ENCODE measurements at places on chromosomes 13 and 19. TPM values are rescaled to one million over a fixed set of nuclear protein-coding genes. Genes with fewer than 3 reads are reported as not detected.

DNA sequence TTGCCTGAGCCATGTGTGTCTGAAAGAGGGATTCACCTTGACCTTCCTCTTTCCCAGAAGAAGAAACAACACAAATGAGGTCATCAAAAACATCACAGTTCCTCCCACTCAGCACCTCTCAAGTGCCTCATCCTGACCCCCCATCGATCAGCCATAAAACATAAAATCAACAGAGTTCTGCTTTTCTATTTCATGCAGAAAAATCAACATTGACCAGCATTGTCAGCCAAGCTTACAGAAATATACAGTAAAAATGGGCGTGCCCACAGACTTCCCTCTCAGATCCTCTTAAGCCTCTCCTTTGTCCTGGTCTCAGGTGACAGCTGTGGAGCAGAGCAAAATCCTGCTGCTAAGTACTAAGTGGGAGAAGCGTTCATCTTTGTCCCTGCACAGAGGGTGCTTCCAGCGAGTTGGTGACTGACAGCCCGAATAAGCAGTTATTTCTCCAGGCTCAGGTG is 213.3 kb downstream of the OLFM4 start:
- no peak for DNase-seq
- no peak overlapping the region for H3K4me3 ChIP-seq
- no peak overlapping the region for H3K27ac ChIP-seq
- no peaks in the 10 kb centered on the region for H3K36me3 ChIP-seq
- no peaks in the 10 kb centered on the region for H3K27me3 ChIP-seq

- no peaks in the 10 kb centered on the region for H3K4me1 ChIP-seq
- no peak overlapping the region for H3K27ac ChIP-seq
- no peaks in the 10 kb centered on the region for H3K36me3 ChIP-seq
- DNase-seq = peak; percentile 79
- no peaks in the 10 kb centered on the region for H3K27me3 ChIP-seq
- no peak overlapping the region for H3K4me3 ChIP-seq
Measured at GRCh38 chr19:47863514-47863936, 4.5 kb downstream of the TPRX2 start.

- no peak for DNase-seq
- H3K36me3 ChIP-seq = no peaks in the 10 kb centered on the region
- no peak overlapping the region for H3K4me3 ChIP-seq
- H3K4me1 ChIP-seq = no peaks in the 10 kb centered on the region
Measured at GRCh38 chr13:30312904-30313303, 5.6 kb upstream of the KATNAL1 start.

GRCh38 chr19:7961920-7962626 is 18.6 kb upstream of the TIMM44 start:
- DNase-seq = no peak
- no peak overlapping the region for H3K27ac ChIP-seq

DNA sequence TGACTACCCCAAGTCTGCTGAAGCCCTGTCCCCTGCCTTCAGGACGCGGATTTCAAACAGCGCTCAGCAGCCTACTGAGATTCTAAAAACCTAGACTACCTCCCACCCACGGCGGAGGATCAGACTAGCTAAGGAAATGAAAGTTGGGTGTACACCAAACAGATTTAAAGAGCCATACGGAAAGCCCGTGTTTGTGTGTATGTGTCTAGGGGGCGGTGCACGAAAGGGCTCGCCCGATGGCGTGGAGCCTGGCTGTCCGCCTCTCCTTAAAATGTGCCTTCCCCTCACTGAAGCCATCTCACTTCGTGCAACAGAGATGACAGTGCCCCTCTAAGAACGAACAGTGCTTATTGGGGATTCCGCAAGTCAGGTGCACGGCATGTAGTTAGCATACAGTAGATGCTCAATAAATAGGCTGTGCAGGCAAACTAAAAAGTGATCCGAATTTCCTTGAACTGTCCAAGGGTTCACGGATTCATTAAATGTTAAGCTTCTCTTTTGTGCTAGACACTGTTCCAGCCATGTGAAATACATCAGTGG is 639 bp downstream of the LENG1 start:
- peaks cover 41% of the 10 kb centered on the region for H3K4me1 ChIP-seq
- peak overlapping the region; percentile 78 for H3K4me3 ChIP-seq
- peak; percentile 47 for DNase-seq
- peaks cover 49% of the 10 kb centered on the region for H3K36me3 ChIP-seq
- H3K27me3 ChIP-seq = no peaks in the 10 kb centered on the region

DNA sequence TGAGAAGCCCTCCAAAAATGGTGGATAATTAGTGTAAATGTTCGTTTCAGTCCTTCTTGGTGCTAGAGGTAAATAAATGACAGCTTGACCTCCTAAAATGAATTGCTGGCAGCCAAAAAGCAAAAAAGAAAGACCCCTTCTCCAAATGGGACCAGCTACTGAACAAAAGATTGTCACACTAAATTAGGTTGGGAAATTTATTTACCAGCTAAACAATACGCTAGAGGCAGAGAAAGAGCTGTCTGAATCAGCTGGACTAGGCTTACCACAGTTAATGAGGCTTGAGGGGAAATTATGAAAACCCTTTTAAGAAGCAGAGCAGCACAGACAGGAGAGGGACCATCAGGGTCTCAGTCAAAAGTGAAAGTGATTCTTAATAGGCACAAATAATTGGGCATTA is 498.9 kb downstream of the SUCLA2 start:
- H3K4me3 ChIP-seq = no peak overlapping the region
- no peaks in the 10 kb centered on the region for H3K36me3 ChIP-seq
- H3K4me1 ChIP-seq = no peaks in the 10 kb centered on the region

DNA sequence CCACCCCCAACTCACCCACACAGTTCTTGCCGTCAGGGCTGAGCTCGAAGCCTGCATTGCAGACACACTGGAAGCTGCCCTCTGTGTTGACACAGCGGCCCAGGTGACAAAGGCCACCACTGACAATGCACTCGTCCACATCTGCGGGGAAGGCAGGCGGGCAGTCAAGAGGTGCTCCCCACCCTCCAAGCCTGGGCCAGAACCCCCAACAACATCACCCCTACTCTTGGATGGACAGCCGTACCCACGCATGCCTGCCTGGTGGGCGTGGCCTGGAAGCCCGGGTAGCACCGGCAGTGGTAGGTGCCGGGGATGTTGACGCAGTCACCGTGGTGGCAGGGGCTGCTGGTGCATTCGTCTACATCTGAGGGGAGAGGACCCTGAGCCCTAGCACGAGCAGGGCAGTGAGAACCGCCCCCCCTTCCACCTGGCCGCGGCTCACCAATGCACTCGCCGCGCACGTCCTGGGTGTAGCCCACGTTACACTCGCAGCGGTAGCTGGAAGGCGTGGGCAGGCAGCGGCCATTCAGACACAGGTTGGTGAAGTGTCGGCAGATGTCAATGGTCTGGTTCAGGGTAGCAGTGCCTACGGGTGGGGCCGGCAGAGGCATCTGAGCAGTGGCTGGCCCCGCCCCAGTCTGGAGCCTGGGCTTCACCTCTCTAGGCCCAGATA is 13.3 kb downstream of the FBN3 start:
- no peaks in the 10 kb centered on the region for H3K27me3 ChIP-seq
- H3K36me3 ChIP-seq = no peaks in the 10 kb centered on the region
- no peak overlapping the region for H3K27ac ChIP-seq
- no peak for DNase-seq

DNA sequence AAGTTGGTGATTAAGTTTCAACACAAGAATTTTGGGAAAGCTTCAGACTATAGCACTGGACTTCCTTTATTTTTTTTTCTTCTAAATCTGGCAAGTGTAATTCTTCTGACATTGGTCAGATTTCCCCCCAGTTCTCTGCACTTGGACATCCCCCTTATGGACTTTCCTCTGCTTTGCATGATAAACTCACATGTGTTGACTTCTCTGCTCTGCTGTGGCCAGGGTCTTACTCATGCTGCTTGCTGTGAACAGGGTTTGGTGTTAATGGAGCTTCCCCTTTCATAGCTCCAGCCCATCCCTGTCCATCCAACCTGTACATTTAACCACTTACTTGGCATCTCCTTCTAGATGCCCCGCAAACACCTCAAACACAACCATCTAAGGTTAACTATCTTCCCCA is 70.5 kb upstream of the SPATA13 start:
- no peak overlapping the region for H3K4me3 ChIP-seq
- H3K4me1 ChIP-seq = no peaks in the 10 kb centered on the region
- H3K27ac ChIP-seq = no peak overlapping the region
- H3K36me3 ChIP-seq = no peaks in the 10 kb centered on the region
- no peak for DNase-seq

- no peaks in the 10 kb centered on the region for H3K27me3 ChIP-seq
- no peak overlapping the region for H3K27ac ChIP-seq
- H3K4me1 ChIP-seq = no peaks in the 10 kb centered on the region
- no peaks in the 10 kb centered on the region for H3K36me3 ChIP-seq
- DNase-seq = no peak
Measured at GRCh38 chr19:53989600-53990533, 1.6 kb upstream of the CACNG6 start.

GRCh38 chr13:102769679-102770078 is 3.9 kb downstream of the TEX30 start:
- H3K27me3 ChIP-seq = no peaks in the 10 kb centered on the region
- peaks cover 7% of the 10 kb centered on the region for H3K36me3 ChIP-seq
- no peak overlapping the region for H3K27ac ChIP-seq
- H3K4me3 ChIP-seq = no peak overlapping the region
- no peak for DNase-seq

DNA sequence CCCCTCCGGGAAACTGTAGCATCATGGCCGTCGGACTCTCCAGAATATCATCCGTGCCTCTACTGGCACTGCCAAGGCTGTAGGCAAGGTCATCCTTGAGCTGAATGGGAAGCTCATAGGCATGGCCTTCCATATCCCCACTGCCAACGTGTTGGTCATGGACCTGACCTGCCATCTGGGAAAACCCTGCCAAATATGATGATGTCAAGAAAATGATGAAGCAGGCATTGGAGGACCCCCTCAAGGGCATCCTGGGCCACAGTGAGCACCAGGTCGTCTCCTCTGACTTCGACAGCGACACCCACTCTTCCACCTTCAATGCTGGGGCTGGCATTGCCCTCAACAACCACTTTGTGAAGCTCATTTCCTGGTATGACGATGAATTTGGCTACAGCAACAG is 41.9 kb upstream of the CALM3 start:
- H3K36me3 ChIP-seq = no peaks in the 10 kb centered on the region
- H3K27ac ChIP-seq = no peak overlapping the region
- DNase-seq = no peak

- H3K36me3 ChIP-seq = no peaks in the 10 kb centered on the region
- peak overlapping the region; percentile 71 for H3K4me3 ChIP-seq
- no peaks in the 10 kb centered on the region for H3K27me3 ChIP-seq
Measured at GRCh38 chr13:110616103-110617101, 1.1 kb downstream of the NAXD start.

- no peak overlapping the region for H3K4me3 ChIP-seq
- H3K27me3 ChIP-seq = no peaks in the 10 kb centered on the region
- H3K27ac ChIP-seq = no peak overlapping the region
- DNase-seq = no peak
- H3K4me1 ChIP-seq = no peaks in the 10 kb centered on the region
Measured at GRCh38 chr19:16893686-16893989, 4.8 kb downstream of the F2RL3 start.

GRCh38 chr13:64223016-64223415 is 2807.4 kb upstream of the PCDH20 start:
- no peaks in the 10 kb centered on the region for H3K4me1 ChIP-seq
- H3K4me3 ChIP-seq = no peak overlapping the region
- DNase-seq = no peak
- no peaks in the 10 kb centered on the region for H3K27me3 ChIP-seq
- no peak overlapping the region for H3K27ac ChIP-seq

DNA sequence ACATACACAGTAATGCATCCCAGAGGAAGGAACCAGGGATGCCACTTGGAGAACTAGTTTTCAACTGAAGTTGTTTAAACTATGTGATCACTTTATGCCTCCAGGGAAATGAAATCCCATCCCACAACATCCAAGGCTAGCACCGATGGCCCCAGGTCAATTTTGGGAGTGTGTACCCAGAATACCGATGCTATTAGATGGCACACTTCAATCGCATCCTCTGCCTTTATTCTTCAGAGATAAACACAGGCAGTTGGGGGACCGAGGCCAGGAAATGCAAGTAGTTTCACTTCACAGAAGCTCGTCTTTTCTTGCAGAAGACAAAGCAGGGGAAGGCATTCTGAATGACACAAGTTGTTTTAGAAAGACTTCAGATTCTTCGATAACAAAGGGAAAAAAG is 13.8 kb downstream of the STK24 start:
- H3K27ac ChIP-seq = peak overlapping the region; percentile 69
- peaks cover 45% of the 10 kb centered on the region for H3K4me1 ChIP-seq
- H3K36me3 ChIP-seq = no peaks in the 10 kb centered on the region
- peak; percentile 61 for DNase-seq

- peak overlapping the region; percentile 4 for H3K27ac ChIP-seq
- H3K4me1 ChIP-seq = peaks cover 27% of the 10 kb centered on the region
- H3K4me3 ChIP-seq = no peak overlapping the region
- no peaks in the 10 kb centered on the region for H3K27me3 ChIP-seq
- no peaks in the 10 kb centered on the region for H3K36me3 ChIP-seq
Measured at GRCh38 chr19:1211494-1212234, 6.1 kb downstream of the STK11 start.

DNA sequence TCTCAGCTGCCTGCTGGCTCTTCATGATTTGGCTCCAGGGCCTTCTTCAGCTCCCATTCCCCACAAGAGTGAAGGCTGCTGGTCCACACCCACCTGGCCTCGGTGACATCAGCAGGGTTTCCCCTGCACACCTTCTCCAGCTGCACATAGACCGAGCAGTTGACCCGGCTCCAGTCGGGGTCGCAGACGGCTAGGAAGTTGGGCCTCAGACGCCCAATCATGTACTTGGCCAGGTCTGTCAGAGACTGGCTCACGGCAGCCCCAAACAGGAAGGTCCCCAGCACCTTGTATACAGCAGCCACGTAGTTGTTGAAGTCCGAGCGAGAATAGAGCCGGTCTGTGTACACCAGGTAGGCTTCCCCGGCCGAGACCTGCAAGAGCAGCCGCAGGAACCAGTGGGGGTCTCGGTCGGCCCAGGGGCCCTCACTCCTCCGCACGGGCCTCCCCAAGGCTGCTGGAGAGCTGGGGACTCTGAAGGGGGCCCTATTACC is 3.8 kb downstream of the PLPP2 start:
- H3K4me1 ChIP-seq = peaks cover 6% of the 10 kb centered on the region
- H3K4me3 ChIP-seq = no peak overlapping the region
- H3K27ac ChIP-seq = no peak overlapping the region
- no peaks in the 10 kb centered on the region for H3K36me3 ChIP-seq
- peaks cover 8% of the 10 kb centered on the region for H3K27me3 ChIP-seq

Gene PCP2
- 9.4 TPM for total RNA-seq

Gene ZSCAN4
- not detected for total RNA-seq

Gene F2RL3
- not detected for total RNA-seq

Gene SHISA7
- total RNA-seq = not detected

Gene TMEM38A
- total RNA-seq = 0.53 TPM
